Vagina (tissue), 2 donors: ENCODE measurements at places on chromosomes 5 and 9.
A peak's percentile ranks its signal among the peaks of the same experiment; 100 is the strongest.

GRCh38 chr9:35795695-35796094, 4.3 kb downstream of the NPR2 start:
- H3K36me3 ChIP-seq = peaks cover 5% of the 10 kb centered on the region
- DNase-seq = no peak
- no peak overlapping the region for H3K27ac ChIP-seq
- H3K27me3 ChIP-seq = no peaks in the 10 kb centered on the region

DNA sequence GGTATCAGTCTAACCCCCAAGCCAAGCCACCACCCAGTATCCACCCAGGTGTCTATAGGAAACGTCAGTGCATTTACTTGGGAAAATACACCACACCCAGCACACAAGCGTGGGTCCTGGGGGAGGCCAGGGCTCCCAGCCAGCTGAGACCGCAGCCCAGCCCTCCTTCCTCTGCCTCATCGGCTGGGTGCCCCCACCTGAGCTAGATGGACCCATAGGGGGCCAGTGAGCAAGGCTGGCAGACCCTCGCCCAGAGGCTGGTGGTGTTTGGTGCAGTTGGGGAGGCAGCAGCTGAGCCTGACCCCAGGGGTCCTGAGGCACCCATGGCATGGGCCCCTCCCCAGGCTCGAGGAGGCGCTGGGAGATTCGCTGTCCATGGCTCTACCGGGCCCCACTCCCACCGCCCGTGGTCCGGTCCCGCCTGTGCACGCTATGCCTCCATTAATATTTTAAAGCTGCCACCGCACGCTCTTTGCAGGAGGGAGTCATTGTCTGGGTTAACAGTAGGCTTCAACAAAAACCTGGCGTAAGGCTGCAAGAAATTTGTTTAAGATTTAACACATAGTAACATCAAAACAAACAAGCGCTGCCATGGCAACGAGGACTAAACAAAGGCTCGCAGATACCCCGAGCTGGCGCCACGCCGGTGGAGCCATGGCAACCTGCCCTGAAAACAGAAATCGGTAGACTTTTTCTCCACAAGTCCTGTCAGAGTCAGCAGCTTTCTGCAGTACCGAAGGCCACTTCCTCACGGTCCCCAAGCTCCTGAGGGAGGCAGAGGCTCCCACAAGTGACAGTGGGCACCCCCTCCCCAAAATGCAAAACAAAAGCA, 20.6 kb downstream of the TPPP start:
- H3K27ac ChIP-seq = no peak overlapping the region
- peak overlapping the region; percentile 4 for H3K4me3 ChIP-seq
- peaks cover 39% of the 10 kb centered on the region for H3K4me1 ChIP-seq
- H3K27me3 ChIP-seq = no peaks in the 10 kb centered on the region
- H3K36me3 ChIP-seq = no peaks in the 10 kb centered on the region
- DNase-seq = no peak

DNA sequence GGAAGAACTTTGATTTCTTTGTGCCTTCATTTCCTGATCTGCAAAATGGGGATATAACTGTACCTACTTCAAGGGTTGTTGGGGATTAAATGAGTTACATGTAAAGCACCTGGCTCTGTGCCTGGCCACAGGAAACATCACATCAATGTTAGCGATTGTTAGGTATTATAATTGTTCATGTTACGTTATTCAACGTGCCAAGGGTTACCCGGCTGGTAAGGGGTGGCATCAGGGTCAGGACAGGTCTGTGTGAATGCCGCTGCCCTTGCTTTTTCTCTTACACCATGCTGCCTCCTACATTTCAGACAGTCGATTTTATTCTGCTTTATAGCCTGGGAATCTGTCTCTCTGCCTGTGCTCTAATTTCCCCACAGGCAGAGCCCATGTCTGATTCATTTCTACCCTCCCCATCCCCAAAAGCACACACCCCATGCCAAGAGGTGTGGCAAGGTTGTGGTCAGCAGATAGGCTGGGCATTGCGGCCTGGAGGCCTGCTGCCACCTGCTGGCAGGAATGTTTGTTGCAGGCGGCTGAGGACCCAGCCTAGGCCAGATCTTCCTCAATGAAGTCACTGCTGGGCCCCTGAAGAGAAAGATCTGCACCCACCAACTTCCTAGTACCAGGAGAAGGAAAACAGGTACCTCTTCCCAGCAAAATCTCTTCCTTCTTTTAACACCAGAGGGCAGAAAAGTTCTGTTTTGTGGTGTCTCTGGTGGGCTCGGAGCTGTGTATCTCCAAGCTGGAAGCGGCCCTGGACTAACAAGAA, 5.3 kb downstream of the ANKS6 start:
- no peak overlapping the region for H3K4me3 ChIP-seq
- peak; percentile 93 for DNase-seq
- peaks cover 24% of the 10 kb centered on the region for H3K4me1 ChIP-seq
- H3K27me3 ChIP-seq = no peaks in the 10 kb centered on the region
- no peaks in the 10 kb centered on the region for H3K36me3 ChIP-seq

- H3K36me3 ChIP-seq = no peaks in the 10 kb centered on the region
- H3K27me3 ChIP-seq = no peaks in the 10 kb centered on the region
- H3K4me3 ChIP-seq = no peak overlapping the region
- H3K4me1 ChIP-seq = no peaks in the 10 kb centered on the region
- no peak overlapping the region for H3K27ac ChIP-seq
These were observed 336.0 kb downstream of the ENC1 start for GRCh38 chr5:74304536-74304935.

GRCh38 chr5:110572729-110573128, 153.7 kb downstream of the TMEM232 start:
- no peak overlapping the region for H3K4me3 ChIP-seq
- H3K4me1 ChIP-seq = no peaks in the 10 kb centered on the region
- no peaks in the 10 kb centered on the region for H3K36me3 ChIP-seq
- no peaks in the 10 kb centered on the region for H3K27me3 ChIP-seq

DNA sequence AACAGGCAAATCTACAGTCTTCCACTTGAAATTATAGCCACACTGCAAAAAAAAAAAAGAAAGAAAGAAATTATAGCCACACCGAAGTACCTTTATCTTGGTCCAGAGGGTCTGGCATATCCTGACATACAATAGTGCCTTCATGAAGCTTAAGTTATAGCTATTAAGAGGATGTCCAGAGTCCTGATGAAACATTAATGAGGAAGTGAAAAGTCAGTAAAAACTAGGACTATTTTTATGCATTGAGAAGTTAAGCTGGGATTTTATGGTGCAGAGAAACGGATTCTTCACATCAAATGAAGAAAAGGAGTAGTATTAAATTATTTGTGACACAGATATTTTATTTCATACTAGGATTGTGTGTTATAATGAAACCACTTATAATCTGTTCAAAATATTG, 123.9 kb downstream of the SV2C start:
- no peaks in the 10 kb centered on the region for H3K27me3 ChIP-seq
- H3K36me3 ChIP-seq = no peaks in the 10 kb centered on the region
- no peak overlapping the region for H3K4me3 ChIP-seq
- no peaks in the 10 kb centered on the region for H3K4me1 ChIP-seq
- DNase-seq = no peak
- H3K27ac ChIP-seq = no peak overlapping the region

DNA sequence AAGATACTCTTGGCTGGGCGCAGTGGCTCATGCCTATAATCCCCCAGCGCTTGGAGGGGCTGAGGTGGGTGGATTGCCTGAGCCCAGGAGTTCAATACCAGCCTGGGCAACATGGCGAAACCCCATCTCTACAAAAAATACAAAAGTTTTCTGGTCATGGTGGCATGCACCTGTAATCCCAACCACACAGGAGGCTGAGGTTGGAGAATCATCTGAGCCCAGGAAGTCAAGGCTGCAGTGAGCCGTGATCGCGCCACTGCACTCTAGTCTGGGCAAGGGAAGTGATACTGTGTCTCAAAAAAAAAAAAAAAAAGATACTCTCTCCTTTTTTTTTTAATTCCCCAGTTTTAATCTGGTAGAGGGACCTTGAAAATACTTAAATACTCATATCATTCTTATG, 15.0 kb downstream of the ANKRD33B start:
- no peak overlapping the region for H3K27ac ChIP-seq
- peaks cover 31% of the 10 kb centered on the region for H3K4me1 ChIP-seq
- H3K36me3 ChIP-seq = no peaks in the 10 kb centered on the region
- no peak overlapping the region for H3K4me3 ChIP-seq
- H3K27me3 ChIP-seq = no peaks in the 10 kb centered on the region
- peak; percentile 29 for DNase-seq

GRCh38 chr5:109911731-109912130, 222.0 kb downstream of the MAN2A1 start:
- no peaks in the 10 kb centered on the region for H3K27me3 ChIP-seq
- no peak for DNase-seq
- no peaks in the 10 kb centered on the region for H3K36me3 ChIP-seq
